Pulmonary artery endothelial cell (primary cell): ENCODE measurements at places on chromosomes 16 and 17. TPM values are rescaled to one million over a fixed set of nuclear protein-coding genes. Genes with fewer than 3 reads are reported as not detected.

SERPINF2 gene
- not detected in 2 replicates for total RNA-seq

NXN gene
- 31.6 and 33.0 TPM in 2 replicates for total RNA-seq

DNA sequence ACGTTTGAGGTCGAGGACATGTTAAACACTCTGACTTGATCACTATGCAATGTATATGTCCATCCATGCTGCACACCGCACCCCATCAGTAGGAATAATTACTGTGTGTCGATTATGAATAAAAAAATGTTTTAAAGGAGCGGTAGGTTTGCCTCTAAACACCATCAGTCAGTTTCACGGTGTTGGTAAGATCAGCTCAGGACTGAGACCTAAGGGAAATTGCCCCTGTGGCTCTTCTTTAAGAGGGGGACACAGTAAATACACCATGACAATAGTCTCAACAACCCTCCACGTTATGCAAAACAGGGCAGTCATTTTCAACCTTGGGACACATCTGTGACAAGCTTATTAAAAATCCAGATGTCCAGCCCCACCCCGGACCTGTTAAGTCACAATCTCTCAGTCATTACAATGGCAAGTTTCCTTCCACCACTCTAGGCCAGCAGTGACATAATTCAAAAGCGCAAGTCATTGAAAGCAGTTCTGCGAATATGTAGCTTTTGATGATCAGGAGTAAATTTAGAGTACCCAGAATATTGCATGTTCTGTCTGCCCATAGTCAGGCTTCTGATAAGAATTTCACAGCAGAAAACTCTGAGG lies 1.2 kb downstream of the ATMIN start:
- no peak for DNase-seq

DNA sequence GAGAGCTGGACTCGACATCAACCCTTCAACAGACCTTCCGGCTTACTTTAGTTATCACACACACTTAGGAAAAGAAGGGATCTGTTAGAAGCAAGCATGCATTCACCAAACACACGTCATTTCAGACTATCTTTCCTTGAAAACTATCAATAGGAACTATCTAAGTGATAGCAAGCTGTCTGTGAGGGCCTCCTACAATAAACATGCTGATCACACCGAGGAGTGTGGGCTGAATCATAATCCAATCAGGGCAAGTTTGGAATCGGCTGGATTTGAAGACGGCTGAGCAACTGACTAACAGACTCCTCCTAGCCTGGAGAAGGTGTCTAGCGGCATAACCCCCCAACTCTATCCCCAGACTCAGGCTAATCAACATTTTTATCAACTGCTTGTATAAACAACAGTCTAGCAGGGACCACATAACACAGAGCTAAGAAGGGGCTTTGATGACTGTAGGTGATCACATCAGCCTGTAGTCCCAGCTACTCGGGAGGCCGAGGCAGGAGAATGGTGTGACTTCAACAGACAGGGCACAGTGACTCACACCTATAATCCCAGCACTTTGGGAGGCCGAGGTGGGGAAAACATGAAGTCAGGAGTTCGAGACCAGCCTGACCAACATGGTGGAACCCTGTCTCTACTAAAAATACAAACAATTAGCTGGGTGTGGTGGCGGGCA lies 14.1 kb downstream of the NXN start:
- no peak for DNase-seq

DNAH17 gene
- under 0.01 TPM in 1 of 2 replicates, not detected in the other for total RNA-seq
